Temporal lobe (tissue), 4 donors: ENCODE measurements at places on chromosomes 12 and 14. TPM values are rescaled to one million over a fixed set of nuclear protein-coding genes. Genes with fewer than 3 reads are reported as not detected.

SAMD15 gene
- total RNA-seq, result 5.2 TPM

MYF6 gene
- total RNA-seq, result 0.74 TPM

CLEC4C gene
- total RNA-seq, result not detected

RPS6KL1 gene
- total RNA-seq, result 18.4 TPM

PRB2 gene
- 1.7 TPM for total RNA-seq

CD163 gene
- total RNA-seq, result 1.5 TPM

SLC25A47 gene
- total RNA-seq, result not detected

KRT2 gene
- total RNA-seq, result not detected

SLC4A8 gene
- total RNA-seq, result 35.2 TPM

ZFHX2 gene
- total RNA-seq, result 1.5 TPM

DTX1 gene
- total RNA-seq, result 34.9 TPM

DBX2 gene
- 2.2 TPM for total RNA-seq

LRP1 gene
- 116 TPM for total RNA-seq

PRPH gene
- total RNA-seq, result 2.2 TPM

IL31 gene
- not detected for total RNA-seq

MIPOL1 gene
- 17.0 TPM for total RNA-seq

NABP2 gene
- 14.0 TPM for total RNA-seq

ACOT6 gene
- not detected for total RNA-seq

OR4E2 gene
- not detected for total RNA-seq

AKAP6 gene
- 107 TPM for total RNA-seq
